ENCODE measurements at places on chromosomes 11 and 22.

- DNase-seq = no peak
Measured at GRCh38 chr11:19813158-19813879, 100.7 kb downstream of the NAV2 start.

- no peak for DNase-seq
Measured at GRCh38 chr11:16859651-16860050, 121.2 kb downstream of the C11orf58 start.

- no peak for DNase-seq
Measured at GRCh38 chr11:134861490-134862104, 449.6 kb upstream of the B3GAT1 start.

- no peak for DNase-seq
Measured at GRCh38 chr22:22201185-22201929, 43.2 kb upstream of the VPREB1 start.

DNA sequence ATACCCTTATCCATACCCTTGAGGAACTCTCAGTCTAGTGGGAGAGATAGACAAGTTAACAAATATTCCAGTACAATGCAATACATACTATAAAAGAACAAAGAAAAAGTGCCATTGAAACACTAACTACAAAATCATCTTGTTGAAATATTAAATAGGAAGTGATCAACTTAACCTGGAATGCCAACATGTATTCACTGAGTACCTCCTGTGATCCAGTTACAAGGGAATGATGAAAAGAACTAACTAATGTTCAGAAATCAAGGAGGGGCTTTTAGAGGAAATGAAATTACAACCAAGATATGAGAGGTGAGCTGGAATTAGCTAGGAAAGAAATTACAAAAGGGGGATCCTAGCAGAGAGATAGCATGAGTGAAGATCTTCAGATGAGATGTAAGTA is 6.2 kb upstream of the FIBIN start:
- DNase-seq = no peak

DNA sequence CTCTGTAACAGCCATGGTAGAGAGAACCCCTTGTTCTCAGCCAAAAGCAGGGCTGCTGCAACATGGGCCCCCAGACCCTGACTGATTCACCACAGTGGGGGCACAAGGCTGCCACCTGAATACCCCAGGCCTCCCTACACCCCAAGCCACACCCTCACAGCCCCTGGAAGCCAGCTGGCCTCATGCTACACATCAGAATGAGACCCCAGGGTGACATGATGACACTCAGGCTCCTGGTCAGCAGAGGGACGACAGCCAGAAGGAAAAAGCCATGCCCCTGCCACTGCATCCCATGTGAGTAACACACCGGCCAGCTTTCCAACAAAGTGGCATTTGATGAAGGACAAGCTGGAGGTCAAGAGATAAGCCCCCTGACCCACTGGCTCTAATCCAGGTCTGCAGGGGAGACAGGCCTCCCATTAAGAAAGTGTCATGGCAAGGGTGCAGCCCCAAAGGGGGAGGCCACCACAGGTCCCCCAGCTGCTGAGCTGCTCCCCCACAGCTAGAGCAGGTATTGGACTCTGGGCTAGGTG is 2.6 kb downstream of the CDPF1 start:
- DNase-seq = no peak

GRCh38 chr11:63767565-63768236 is 874 bp downstream of the ZFTA start:
- DNase-seq = peak; percentile 57

- DNase-seq = peak; percentile 71
Measured at GRCh38 chr11:59680287-59681154, 11.7 kb upstream of the PATL1 start.

DNA sequence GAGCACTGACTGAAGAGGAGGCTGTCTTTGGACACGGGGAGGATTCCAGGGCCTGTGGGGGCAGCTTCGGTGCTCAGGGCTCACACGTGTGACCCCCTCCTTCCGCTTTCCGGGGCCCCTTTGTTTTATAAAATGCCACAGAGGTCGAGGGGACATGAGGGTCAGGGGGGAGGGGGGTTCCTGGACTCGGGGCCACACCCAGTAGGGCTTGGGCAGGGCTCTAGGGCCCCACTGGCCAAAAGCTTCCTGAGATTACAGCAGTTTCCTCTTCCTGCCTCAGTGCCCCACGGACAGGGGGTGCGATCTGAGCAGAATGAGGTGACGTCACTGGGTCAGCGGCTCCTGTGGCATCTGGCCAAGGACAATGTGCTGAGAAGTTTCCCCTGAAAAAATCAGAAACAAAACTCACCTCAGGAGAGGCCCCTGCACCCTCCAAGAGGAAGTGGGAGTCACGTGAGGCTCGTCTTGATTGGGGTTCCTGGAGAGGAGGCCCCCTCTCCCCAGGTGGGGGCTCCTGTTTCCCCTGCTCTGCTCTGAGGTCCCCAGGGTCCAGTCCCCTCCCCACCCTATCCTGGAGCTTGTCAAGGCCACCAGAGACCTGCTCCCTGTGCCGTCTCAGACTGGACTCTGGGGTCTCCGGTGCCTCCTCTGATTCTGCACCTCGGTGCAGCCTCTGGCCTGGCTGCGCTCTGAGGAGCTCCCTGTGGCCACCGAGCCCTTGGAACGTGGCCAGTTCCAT is 6.4 kb upstream of the IFITM3 start:
- peak; percentile 85 for DNase-seq

- DNase-seq = no peak
Measured at GRCh38 chr11:35307221-35307621, 112.1 kb downstream of the SLC1A2 start.

- DNase-seq = peak; percentile 41
Measured at GRCh38 chr22:35352214-35353111, 28.4 kb upstream of the HMOX1 start.

DNA sequence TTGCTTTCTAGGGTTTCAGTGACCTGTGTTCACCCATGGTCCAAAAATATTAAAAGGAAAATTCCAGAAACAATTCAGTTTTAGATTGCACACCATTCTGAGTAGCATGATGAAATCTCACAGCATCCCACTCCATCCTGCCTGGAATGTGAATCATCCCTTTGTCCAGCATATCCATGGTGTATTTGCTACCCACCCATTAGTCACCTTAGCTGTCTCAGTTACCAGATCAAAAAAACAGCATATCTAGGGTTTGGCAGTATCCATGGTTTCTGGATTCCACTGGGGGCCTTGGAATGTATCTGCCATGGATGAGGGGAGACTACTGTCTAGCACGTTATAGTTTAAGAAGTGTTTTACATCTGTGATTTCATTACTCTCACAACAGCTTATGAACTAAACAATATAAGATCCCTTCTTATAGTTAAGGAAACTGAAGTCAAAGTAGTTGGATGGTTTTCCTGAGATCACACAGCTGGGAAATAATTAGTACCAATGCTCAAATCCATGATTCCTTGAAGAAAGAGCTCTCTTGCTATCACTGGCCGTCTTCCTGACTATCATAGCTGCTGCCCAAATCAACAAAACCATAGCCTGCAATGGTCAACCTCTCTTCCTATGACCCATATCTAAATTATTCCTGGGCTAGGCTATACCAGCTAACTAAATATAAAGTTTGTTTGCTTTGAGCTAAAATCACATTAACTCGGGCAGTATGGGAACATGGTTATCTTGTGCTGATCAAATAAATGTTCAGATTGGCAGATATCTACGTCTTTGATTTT is 122.6 kb downstream of the MICAL2 start:
- no peak for DNase-seq

GRCh38 chr11:77783025-77783424 is 37.5 kb downstream of the RSF1 start:
- DNase-seq = no peak

DNA sequence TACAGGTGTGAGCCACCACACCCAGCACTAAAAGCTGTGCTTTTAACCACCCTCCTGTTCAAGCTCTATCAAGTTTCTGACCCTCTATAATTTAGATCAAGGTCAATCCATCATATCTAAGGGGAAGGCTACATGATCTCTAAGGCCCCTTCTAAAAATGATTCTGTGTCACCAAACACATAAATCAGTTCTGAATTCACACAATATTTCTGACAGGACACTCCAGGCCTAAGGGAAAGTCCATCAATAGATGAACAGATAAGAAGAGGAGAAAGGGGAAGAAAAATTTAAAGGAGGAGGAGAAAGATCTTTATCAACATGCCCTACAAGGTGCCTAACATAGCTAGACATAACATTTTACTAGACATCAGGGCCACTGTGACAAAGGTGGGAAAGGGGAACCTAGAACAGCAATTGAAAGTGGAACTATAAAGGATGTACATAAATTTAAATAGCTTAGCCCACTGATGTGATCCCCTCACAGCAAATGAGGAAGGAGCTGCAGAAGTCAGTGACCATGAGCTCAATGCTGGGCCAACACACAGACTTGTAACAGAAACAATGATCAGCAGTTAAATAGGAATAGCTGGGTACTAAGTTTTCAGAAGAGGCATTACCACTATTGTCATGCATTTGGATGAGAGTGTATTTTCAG is 4.7 kb downstream of the PRCP start:
- no peak for DNase-seq

DNA sequence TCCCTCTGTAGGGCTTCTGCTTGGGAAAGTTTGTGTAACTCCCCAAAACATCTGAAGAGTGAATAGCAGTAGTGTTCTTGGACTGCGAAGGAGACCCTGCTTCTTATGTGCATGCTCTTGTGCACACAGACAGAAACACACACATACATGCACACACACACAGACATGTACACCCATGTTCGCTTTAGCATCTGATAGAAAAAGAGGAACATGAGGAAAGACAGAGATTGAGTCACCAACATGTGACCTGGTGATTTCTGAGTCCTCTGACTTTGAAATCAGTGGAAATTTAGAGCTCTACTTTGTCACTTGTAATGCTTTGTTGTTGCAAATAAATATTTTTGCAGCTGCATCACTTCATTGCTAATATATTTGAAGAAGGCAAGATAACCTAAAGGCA is 23.8 kb downstream of the CD44 start:
- DNase-seq = no peak

DNA sequence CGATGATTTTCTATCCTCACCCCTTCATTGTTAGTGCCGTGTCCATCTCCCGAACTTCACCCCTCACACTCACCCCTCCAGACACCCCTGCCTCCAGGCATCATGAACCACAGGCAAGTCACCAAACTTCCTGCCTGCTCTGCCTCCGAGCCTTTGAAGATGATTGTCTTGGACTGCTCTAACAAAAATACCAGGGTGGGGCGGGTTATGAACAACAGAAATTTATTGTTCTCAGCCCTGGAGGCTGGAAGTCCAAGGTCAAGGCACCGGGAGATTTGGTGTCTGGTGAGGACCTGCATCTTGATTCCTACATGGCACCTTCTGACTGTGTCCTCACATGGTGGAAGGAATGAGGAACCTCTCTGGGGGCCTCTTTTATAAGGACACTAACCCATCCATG is 1508.3 kb downstream of the TBC1D22A start:
- no peak for DNase-seq

DNA sequence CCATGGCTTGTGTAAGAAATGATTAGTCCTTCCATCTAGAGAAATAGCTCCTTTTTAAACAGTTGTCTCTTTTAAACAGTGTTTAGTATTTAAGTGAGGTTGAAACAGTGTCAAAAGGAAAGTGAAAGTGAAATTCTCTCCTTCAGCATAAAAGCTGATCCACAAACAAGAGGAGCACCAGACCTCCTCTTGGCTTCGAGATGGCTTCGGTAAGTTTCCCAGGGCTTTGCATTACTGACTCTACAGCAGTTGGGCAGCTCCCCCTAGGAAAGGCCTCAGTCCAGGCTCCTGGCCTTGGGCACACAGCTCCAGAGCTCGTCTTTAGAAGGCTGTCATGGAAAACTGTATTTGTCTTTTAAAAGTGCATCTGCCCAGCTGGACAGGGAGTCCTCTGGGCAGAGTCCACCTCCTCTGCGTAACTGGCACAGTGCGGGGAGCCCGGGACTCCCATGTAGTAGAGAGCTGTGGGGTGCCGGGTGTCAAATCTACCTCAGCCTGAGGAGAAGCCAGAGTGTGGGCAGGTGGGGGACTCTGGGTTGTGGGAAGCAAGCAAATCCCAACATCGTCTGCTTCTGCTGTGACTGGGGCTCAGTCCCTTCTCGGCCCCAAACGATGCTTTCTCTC is at the start of gene PLAAT4:
Gene PLAAT4, plus strand, starts transcription at position 140 of the 624 bp plus-strand sequence. Its CDS starts 61 bp downstream, at position 201.
- peak; percentile 74 for DNase-seq

GRCh38 chr11:126257764-126258163 is 10.9 kb downstream of the SRPRA start:
- DNase-seq = no peak

DNA sequence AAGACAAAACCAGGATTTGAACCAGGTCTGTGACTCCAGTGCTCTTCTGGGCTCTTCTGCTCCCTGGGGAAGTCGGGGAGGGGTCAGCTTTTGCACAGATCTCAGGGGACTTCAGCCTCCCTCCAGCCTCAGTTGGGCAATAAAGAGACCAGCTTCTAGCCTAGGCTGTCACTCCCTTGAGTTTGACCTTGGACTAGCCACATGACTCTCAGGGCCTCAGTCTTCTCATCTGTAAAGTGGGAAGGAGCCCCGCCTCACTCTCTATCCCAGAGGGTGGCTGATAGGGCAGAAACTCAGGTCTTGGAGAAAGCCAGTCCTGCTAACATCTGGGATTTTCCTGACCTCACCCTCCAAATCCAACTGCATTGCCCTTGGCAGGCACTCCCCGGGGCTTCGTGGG is 38.7 kb downstream of the ELFN2 start:
- DNase-seq = no peak

DNA sequence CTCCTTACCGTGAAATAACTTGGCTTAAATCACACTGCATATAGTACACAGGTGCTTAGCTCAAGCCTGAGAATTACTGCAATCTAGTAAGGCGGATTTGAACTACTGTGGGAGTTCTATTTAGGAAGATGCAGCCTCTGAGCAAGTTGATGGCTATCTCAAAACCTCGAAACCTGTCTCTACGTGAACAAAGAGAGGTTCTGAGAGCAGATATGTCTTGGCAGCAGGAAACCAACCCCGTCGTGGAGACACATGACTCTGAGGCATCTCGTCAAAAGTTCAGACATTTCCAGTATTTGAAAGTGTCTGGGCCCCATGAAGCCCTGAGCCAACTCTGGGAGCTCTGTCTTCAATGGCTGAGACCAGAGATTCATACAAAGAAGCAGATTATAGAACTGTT is 5.9 kb downstream of the ZNF215 start:
- DNase-seq = no peak

- DNase-seq = no peak
Measured at GRCh38 chr11:100515087-100515486, 172.0 kb upstream of the ARHGAP42 start.
